ENCODE measurements at places on chromosomes 3 and 15. TPM values are rescaled to one million over a fixed set of nuclear protein-coding genes. Genes with fewer than 3 reads are reported as not detected.

Gene IL5RA
- 0.15 TPM for total RNA-seq

Gene STAC
- total RNA-seq, result 1.1 TPM

Gene CHRNB4
- 0.24 TPM for total RNA-seq

Gene FETUB
- total RNA-seq, result 0.22 TPM

Gene SCN11A
- total RNA-seq, result 0.61 TPM

Gene BAHD1
- total RNA-seq, result 25.3 TPM

Gene SPESP1
- total RNA-seq, result 5.9 TPM

Gene CTXN2
- 0.07 TPM for total RNA-seq

Gene EIF3J
- total RNA-seq, result 64.5 TPM

Gene EFCC1
- 1.3 TPM for total RNA-seq

Gene OTOL1
- total RNA-seq, result not detected

Gene XCR1
- total RNA-seq, result 0.17 TPM

Gene TF
- total RNA-seq, result 18.6 TPM

Gene NPRL2
- 23.2 TPM for total RNA-seq

Gene CFAP20DC
- 1.7 TPM for total RNA-seq

Gene FAM227B
- 1.0 TPM for total RNA-seq

Gene LRRIQ4
- not detected for total RNA-seq

Gene FBXW12
- total RNA-seq, result not detected

Gene SLC15A2
- total RNA-seq, result 1.4 TPM

Gene MST1R
- total RNA-seq, result 88.9 TPM

Gene CSPG5
- total RNA-seq, result 0.74 TPM

Gene GRIP2
- total RNA-seq, result 0.53 TPM

Measured in colonic mucosa (tissue), 4 donors.